CD4-positive, alpha-beta T cell treated with Interferon alpha-2 for 1 hour (primary cell): ENCODE measurements at places on chromosomes 7 and 10.

- DNase-seq = no peak
These were observed 111.2 kb upstream of the ARHGAP21 start for GRCh38 chr10:24834869-24835268.

GRCh38 chr7:25031007-25031406, 51.0 kb upstream of the OSBPL3 start:
- DNase-seq = no peak

DNA sequence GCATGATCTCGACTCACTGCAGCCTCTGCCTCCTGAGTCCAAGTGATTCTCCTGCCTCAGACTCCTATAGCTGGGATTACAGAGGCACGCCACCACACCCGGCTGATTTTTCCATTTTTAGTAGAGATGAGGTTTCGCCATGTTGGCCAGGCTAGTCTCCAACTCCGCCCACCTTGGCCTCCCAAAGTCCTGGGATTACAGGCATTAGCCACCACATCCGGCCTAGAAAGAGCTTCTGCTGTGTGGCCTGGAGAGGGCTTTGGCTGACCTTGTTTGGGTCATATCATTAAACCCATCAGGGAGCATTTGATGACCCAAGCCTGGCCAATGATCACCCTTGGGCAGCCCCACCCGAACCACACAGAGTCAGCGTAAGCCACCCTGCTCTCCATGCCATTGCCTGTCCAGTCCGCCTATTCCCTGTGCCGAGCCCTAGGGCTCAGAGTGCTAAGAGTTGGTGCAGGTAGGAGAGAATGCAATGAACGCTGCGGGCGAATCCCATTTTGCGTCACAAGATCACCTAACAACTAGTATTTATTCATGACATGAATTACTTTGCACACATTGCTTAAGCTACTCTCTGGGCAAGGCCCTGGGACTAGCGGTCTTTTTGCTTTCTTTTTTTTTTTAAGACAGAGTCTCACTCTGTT, 22.3 kb upstream of the GDI2 start:
- no peak for DNase-seq

DNA sequence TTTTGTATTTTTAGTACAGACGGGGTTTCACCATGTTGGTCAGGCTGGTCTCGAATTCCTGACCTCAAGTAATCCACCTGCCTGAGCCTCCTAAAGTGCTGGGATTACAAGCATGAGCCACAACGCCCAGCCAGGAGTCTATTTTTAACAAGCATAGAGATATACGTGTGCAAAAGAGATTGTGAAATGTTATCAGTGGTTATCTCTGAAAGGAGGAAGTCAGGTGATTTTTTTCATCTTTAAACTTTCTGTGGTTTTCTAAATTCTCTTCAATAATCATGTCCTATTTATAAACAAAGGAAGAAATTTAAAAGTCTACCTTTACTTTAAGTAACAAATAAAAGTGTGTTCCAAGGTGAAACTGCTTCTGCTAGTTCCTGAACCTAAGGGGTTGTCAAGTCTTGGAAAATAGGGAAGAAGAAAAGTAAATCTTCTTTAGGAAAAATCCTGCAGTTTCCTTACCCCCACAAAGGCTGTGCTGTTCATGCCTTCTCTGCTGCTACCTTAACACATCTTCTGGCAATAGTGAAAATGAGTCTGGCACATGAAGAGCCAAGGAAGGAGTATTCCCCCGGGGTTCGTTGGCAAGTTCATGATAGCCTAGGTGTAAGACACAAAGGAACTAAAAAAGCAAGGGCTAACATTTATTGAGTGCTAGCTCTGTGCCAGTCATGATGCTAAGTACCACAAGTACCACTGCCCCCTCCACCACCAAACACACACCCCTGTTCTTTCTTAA, 51.1 kb downstream of the CYP26A1 start:
- peak; percentile 41 for DNase-seq

- DNase-seq = peak; percentile 27
These were observed 19.8 kb upstream of the PRRT4 start for GRCh38 chr7:128381161-128381821.

DNA sequence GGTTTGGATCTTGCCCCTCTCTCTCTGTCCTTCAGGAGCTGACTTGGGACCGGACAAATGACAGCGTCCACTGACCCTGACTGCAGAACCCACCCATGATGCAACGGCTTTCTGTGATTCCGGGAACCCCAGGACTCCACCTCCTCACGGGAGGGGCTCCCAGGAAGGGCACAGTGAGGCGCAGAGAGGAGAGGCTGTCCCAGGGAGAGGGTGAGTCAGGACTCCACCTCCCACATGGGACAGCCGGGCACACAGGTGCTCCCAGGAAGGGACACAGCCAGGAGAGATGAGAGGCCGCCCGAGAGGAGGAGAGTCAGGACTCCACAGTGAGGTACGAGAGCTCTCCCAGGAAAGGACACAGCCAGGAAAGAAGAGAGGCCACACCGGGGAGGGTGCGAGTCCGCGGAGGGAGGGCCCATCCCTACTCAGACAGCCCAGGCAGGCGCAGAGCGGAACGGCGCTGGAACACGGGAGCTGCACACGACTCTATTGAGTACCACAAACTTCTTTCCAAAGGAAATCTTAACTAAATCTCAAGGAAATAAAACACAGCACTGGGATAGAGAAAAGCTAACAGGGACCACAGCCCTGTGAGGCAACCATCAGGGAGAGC, 162.5 kb downstream of the MAD1L1 start:
- no peak for DNase-seq

DNA sequence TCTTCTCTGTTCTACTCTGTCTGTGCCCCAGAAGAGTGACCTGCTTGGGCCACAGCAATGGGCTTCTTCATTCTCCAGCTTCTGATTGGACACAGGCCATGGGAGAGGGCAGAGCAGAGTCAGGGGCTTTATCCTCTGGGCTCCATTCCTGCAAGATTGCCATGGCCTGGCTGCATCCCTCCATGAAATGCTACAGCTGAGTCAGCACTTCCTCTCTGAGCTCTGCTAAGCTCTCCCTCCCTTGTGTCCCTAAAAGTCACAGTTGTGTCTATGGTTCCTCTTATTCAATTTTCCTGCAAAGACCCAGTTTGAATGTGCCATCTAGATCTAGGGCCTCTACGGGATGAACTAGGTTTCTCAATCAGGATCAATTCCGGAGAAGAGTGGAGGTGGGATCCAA, 903.8 kb downstream of the TYW1 start:
- no peak for DNase-seq

DNA sequence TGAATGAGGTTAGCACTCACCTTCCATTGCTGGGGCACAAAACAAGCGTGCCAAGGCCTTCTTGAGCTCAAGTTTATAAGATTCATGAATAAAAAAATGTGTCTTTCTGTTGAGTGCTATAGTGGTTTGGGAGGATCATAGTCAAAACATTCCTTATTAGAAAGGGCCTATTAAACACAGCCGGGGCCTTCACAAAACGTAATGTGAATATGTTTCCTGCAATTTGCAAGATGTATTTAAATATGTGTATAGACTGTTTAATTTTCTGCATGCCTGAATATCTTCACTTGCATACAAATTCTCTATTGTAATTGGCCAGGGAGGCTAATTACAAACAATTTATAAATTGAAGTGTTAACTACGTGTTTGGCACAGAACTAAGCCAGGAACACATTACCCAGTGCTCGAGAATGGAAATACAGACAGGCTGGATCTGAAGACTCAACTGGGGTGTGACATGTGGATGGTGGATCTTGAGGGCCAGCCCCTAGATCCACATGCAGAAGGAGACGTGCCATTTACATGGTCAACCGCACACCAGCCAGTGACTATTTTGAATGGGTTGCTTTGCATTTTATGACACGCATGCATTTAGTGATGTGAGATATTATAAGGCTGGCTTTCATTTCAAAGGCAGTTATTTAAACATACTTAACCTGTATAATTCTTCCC, 31.3 kb downstream of the LYZL2 start:
- no peak for DNase-seq

DNA sequence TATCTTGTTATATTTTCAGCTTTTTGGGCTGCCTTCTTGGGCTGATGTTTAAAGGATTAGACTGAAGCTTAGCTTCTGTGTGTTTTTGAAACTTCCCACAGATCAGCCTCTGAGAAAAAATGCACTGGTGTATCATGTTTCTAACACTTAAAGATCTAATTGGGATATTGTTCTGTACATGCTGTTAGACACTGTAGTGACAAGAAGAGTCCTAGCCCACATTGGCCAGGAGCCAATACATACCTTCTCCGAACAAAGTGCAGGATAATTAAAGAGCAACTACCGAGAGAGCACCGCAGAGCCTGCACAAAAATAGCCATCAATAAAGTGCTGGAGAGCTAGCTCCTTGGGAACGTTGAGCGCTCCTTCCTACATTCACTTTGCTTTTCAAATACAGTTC, 289.4 kb upstream of the SP8 start:
- no peak for DNase-seq

DNA sequence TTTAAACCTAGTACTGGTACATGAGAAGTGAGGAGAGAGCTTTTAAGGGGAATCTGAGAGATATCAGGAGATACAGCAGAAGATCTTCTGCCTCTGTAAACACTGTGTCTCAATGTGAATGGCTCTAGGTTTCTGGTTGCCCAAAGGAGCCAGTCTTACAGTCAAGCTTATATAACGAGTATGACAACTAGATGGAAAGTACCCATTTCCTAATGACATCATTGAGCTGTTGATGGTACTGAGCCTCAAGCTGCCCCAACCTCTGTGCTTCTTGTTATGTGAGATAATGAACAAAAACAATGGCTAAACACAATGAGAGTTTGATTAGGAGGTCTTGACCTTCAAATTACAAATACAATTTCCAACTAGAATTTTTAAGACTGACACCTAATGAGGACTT, 451.5 kb downstream of the SORCS1 start:
- DNase-seq = no peak

GRCh38 chr10:92502296-92502808, 71.5 kb downstream of the IDE start:
- no peak for DNase-seq

GRCh38 chr10:11207560-11207844, 189.8 kb downstream of the CELF2 start:
- DNase-seq = no peak

- no peak for DNase-seq
These were observed 68.1 kb downstream of the DGKB start for GRCh38 chr7:14834456-14834855.

DNA sequence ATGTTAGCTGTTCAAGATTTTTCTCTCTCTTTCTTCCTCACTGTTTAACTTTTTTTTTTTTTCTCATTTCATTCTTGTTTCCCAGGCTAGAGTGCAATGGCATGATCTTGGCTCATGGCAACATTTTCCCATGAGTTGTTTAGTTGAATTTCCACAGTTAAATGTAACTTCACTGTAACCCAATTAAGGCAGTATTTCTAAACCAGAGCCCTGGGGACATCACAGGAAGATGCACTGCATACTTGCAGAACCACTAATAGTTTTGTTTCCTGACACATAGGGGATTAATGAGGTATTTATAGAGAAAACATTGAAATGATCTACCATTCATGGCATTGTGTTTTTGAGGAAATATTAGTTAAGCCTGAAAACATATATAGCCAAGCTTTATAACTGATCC, 795.6 kb upstream of the GHITM start:
- no peak for DNase-seq
